ENCODE measurements at places on chromosomes 6 and 20.
A peak's percentile ranks its signal among the peaks of the same experiment; 100 is the strongest.

GRCh38 chr6:84033523-84034451, at the start of gene MRAP2:
Gene MRAP2, plus strand, starts transcription at chr6:84033772. Its CDS starts 21,547 bp downstream, at chr6:84055319.
- peak; percentile 32 for DNase-seq

GRCh38 chr6:27383011-27383410, 5.5 kb upstream of the ZNF391 start:
- DNase-seq: no peak

DNA sequence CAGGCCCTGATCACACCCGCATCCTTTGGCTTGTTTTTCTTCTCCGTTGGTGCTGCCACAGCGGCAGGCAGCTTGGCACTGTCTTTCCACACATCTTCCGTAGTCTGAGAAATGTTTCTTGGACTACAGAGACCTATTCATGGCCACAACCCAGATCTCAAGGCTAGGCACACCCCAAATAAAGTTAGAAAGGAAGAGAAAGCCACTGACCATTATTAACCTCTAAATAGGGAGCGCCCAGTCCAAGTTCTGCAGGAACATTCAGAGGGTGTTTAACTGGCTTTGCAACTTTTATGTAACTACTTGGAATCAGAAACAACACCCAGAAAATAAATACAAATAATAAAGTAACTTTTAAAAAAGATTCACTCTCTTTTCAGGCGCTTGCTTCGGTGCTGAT, 124.8 kb upstream of the NEDD9 start:
- no peak for DNase-seq

DNA sequence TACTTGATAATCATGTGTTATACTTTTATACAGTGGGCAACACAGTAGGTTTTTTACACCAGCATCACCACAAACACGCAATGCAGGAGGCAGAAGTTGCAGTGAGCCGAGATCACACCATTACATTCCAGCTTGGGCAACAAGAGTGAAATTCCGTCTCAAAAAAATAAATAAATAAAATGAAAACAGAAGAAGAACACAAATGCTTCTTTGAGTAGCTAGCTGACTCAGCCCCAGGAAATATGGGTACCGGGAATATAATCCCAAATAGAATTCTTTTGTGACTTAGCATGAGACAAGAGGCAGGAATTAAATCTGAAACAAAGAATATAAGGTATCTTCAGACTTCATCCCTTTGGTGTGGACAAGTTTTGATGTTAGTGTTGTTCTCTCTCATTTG, 164.2 kb upstream of the ATXN1 start:
- peak; percentile 43 for DNase-seq

- DNase-seq: peak; percentile 79
Measured at GRCh38 chr6:130513770-130514169, 148.0 kb downstream of the TMEM200A start.

- DNase-seq: no peak
Measured at GRCh38 chr6:119476554-119476953, 127.0 kb upstream of the MAN1A1 start.

GRCh38 chr6:108127826-108128225, 38.0 kb upstream of the NR2E1 start:
- DNase-seq: peak; percentile 40

GRCh38 chr6:1761477-1761877, 151.8 kb downstream of the FOXC1 start:
- DNase-seq: peak; percentile 62

DNA sequence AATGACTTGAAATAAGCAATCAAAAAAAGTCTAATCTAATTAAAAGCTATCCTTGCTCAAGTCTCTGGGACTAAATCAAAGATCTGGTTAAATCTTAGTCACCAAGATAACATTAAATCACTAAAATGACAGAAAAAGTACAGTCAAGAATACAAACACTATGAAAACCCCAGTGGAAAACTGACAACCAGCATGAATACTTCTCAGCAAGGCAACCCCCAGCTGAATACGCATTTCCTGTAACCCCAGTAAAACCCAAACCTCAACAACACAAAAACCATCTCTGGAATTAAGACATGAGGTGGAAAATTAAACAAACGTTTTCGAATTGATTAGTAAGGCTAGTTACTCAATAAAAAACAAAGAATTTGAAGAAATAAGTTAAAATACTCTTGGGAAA, 23.7 kb upstream of the ZC3H12D start:
- no peak for DNase-seq

GRCh38 chr20:58146081-58146745, 82.2 kb downstream of the ANKRD60 start:
- DNase-seq: no peak

GRCh38 chr6:61711849-61712248, 574.2 kb downstream of the KHDRBS2 start:
- no peak for DNase-seq

DNA sequence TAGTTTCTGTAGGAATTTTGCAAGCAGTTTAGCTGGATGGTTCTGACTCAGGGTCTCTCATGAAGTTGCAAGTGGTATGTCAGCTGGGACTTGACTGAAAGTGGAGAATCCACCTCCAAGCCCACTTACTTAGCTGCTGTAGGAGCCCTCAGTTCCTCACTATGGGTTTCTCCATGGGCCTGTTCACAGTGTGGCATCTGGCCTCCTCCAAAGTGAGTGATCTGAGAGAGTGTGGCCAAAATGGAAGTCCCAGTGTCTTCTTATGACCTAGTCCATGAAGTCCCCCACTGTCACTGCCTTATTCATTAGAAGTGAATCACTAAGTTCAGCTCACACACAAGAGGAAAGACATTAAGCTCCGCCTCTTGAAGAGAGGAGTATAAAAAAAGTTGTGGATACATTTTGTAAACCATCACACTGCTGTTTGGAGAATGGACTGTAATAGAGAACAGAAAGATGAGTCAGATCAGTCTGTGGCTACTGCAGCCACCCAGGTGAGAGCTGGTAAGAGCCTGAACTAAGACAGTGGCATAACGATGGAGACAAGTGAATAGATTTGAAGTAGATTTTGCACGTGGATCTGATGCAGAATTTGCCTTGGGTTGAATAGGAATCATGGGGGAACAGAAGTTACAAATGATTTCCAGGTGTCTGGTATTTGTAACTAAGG, 4.9 kb upstream of the NELFCD start:
- DNase-seq: peak; percentile 49

DNA sequence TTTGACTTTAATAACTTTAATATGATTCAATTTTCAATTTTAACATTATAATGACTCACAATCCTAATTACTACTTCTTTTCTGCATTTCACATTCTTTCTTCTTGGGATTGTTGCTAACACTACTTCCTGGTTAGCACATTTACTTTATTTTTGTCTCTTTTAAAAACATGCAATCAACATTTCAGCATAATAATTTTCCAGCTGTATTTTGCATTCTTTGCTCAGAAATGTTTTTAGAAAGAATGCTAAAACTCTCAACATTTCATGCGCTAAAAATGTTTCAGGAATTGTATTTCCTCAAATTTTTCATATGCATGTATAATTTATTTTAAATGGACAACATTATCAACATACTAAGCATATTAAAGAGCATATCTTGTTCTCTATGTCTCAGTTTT, 1302.1 kb upstream of the GJE1 start:
- DNase-seq: no peak
